ENCODE measurements at places on chromosomes 4 and X.

DNA sequence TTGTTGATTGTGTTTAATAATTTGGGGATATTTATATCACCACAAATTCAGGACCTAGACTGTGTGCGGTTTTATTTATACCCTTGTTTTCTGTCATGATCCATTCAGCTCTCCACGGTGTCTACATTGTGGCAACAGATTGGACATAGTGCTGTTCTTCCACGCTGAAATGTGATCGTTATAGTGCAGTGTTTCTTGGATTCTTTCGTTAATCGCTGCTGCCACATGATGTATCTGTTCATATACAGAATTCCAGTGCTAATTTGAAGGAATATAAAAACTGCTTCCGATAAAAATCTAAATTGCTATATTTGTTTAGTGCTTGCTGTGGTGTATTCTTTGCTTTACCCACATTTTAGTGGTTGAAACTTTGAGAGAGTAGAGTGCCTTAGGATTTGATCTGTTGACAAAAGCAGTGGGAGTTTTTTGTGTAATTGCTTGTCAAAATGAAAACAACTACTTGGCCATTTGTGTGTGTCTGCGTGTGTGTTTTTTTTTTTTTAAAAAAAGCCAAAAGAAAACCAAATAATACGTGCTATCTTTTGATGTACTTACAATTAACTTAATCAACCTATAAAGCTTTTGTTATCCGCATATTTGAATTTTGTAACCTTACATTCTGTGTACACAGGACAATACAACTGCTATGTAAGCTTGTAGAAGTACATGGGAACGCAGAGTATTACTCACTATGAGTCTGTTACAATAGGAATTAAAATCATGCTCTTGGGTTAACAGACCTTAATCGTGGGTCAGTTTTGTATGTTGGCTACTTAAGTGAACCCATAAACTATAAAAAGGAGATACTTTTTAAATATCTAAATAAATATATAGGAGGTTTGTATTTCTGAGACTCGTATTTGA is 353.3 kb downstream of the ARHGAP24 start:
- DNase-seq = no peak

DNA sequence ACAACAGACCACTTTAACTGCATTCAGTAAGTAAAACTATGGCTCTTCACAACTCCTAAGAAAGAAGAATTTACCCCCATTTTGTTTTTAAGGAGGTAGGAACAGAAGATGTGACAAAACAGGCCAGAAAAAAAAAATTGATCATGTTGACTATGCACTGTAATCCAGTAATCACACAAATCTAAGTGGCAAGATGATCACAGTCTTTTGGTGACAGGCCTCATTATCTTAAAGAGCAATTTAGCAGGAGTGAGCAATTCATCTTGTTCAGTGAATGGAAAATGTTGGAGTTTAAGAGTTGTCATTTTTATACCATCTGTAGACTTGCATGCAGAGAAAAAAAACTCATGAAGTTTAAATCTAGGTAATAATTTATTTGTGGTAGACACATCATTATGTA is 115.1 kb downstream of the SLC39A8 start:
- DNase-seq = no peak

- no peak for DNase-seq
These were observed 136.5 kb downstream of the RNF150 start for GRCh38 chr4:140996766-140997165.

- no peak for DNase-seq
These were observed 4.9 kb downstream of the FGFR3 start for GRCh38 chr4:1797861-1798579.

DNA sequence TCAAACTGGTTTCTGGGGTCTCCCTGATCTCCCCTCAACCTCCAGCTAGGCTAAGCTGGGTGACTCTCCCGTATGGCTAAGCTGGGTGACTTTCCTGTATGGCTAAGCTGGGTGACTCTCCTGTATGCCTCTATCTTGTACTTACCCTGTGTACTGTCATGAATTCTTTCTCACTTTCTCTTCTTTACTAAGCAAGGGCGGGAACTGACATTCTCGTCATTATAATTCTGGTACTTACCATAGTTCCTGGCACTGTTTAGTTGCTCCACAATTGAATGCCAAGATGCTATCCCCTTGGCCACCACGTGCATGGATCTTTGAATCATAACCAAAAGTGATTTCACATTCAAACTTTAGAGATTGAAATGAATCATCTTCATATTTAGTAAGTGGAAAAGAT is 8.8 kb downstream of the INTU start:
- DNase-seq = no peak

DNA sequence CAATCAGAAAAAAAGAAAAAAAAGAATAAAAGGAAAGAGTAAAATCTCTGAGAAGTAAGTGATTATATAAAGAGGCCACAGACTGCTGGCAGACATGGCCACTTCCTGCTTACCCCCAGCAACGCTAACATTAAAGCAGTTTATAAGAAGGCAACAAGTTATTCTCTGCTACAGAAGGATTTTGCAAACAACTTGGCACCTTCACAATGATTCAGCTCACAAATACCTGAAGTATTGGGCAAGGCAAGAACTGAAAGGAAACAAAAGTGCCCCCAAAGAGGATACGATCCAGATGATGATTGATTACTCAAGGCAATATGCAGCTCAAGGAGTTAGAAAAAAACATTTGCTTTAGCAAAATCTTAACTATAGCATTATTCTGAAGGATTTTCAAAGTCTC is 718.8 kb downstream of the KLHL13 start:
- DNase-seq = no peak

DNA sequence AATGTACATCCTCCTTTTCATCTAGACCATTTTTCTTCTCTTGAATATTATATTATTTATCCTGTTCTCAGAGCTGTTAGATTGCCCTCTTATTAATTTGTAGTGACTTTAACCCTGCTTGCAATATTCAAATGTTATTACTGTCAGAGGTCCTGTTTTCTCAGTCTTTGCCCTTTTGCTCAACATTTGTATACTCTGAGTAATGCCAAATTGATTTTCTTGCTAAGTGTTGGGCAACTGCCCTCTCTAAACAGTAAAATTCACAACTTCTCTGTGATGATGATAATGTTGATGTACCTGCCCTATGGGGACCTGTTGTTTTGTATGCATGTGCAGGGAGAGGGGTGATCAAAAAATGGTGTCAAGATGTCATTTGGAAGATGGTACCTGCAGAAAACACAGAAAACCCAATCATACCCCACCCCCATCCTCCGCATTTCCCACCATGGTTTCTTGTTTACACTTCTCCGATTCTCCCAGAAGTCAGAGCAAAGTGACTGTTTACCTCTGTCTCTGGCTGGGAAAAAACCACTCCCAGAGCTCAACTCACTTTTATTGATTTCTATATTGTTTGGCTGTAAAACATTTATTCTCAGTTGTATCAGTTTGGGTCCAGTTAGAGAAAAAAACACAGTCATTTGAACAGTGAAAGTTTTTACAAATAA is 694.0 kb downstream of the IL1RAPL1 start:
- DNase-seq = no peak

DNA sequence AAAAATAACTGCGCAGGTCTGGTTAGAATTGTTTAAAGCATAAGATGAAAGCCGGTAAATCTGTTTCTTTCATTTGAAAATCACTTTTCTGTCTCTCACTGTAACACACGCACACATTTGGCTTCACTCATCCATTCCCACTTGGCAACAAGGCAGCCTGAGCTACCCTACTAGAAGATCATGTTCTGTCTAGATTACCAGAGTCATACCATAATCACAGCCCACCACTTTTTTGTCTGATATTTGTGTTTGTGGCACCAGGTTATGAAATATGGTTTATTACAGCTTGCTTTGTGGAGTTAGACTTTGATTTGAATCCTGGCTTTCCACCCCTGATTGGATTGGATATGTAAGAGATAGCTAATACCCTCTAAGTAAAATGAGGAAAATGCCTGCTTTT is 2.2 kb downstream of the USO1 start:
- no peak for DNase-seq

DNA sequence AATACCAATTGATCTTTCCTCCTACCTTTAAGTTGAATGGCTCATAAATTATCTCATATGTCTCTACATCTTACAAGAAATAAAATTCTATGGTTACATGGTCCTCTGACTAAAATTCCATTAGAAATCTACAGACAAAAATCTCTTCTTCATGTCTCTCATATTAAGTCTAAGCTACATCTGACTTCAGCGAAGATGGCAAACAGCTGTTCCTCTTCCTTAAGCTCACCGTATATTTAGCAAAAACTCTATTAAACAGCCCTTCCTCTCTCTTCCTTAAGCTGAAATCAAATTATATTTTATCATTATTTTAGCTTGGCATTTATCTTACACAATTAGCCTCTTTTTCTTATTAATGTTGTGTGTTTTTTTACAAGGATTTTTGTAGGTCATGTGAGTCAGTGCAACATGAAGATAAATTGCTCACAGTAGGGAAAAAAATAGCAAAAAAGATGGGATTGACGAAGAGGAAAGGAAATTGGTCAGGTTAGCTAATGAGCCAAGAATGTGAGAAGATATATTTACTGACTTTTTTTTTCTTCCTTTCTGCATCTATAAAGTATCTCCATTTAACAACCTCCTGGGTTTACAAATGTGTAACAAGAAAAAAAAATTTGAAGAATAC is 2412.8 kb downstream of the ARAP2 start:
- no peak for DNase-seq

GRCh38 chr4:5511791-5512190 is 196.6 kb downstream of the EVC2 start:
- no peak for DNase-seq

DNA sequence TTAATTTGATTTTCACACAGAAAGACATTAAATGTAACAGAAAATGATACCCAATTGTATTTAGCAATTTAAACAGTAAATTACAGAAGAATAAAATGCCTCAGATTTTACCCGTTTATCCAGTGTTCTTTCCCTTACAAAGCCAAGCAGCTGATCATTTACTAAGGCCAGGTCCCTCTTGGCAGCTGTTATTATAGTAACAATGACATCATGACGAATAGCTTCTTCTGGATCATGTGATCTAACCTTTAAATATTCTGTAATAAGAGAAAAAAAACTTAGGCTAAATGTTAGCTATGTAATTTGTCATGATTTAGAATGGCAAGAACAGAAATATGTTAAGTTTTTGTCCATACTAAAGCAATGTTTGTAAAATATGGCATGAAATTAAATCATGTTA is 69.4 kb downstream of the PDS5A start:
- no peak for DNase-seq

GRCh38 chr4:73810191-73810590 is 26.3 kb upstream of the CXCL6 start:
- no peak for DNase-seq

GRCh38 chrX:39247536-39247935 is 446.3 kb downstream of the MID1IP1 start:
- DNase-seq = no peak

DNA sequence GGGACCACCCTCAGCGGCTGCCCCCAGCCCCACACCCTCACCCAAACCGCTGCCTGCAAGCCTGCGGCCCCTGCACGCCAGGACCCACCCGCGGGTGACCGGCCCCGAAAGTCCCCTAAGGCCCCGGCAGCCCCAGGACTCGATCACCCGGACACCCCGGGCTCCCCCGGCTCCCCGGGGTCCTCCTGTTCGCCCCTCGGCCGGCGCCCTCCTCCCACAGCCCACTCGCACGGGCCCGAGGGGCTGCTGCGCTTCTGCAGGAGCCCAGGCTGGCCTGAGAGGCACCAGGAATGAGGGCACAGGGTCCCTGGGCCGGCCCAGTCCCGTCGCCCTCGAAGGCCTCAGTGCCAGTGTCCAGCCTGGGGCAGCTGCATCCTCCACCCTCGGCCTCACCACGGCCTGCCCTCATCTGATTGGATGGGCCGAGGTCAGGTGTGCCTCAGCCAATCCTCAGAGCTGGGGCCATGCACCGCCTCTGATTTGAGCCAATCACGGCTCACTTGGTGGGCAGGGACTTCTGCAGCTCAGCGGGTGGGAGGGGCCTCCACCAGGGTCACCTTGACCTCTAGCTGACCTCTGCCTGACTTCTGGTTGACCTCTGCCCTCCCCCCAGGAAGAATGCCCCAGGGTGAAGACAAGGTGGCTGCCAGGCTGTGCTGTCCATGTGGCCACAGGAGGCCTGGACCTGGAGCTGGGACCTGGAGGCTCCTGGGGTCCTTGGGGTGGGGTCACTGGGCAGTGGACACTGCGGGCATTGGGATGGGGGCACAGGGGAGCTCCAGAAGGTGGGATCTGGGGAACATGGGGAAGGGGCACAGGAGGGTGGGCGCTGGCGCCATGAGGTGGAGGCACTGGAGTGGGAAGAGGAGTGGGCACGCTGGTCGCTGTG is 97.6 kb upstream of the NKX1-1 start:
- no peak for DNase-seq

DNA sequence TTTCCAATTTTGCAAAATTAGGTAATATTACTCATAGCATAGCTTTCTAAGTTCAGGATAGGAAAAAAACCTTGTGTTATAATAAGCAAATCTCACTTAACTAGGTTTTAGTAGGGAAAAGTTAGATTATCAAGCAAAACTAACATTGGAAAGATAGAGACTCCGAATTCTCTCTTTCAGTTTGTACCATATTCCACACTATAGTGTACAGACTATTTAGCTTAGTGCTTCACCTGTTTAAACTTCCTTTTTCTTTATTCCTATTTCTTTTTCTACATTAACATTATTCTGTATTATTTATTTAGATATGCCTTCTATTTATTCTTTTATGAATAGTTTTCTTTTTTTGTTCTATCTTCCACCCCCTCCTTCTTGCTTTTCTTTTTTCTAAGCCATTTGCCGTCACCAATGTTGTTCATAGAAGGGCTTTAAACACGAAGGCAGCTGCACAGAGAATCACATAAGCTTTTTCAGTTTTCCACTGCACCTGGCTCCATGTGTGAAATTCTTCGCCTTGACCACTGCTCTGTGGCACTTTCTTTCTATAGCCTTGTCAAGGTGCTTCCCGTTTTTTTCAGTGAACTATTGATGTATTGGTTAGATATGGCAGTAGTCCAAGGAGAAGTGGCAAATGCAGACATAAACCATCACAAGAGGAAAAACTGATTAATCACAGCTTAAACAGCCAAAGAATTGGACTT is 8.5 kb downstream of the PCDH10 start:
- DNase-seq = no peak

DNA sequence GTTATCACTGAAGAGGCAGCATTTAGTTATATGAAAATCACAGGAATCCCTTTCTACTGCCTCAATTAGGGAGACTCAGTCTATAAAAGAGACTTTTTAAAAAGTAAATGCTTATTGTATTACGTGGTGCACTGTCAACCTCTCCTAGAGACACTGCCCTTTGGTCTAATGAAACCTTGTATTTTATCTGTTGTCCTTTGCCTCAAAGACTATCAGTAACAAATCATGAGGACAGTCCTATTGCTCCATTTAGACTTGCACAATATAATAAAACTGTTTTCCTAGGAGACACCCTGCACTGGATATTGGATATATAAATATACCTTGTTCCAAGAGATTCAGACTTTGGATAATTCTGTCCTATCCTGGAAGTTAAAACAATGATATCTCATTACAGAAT is 34.2 kb downstream of the VCX3A start:
- DNase-seq = no peak
